ENCODE measurements at places on chromosomes 3 and 15. TPM values are rescaled to one million over a fixed set of nuclear protein-coding genes. Genes with fewer than 3 reads are reported as not detected.

The UTS2B gene
- not detected for total RNA-seq

The ARIH1 gene
- total RNA-seq: 33.3 TPM

The LAMB2 gene
- 689 TPM for total RNA-seq

The CFAP91 gene
- total RNA-seq: not detected

The OR5K2 gene
- total RNA-seq: not detected

The MESD gene
- 13.3 TPM for total RNA-seq

The SPATA12 gene
- 0.52 TPM for total RNA-seq

The GPR62 gene
- under 0.01 TPM for total RNA-seq

The STAC gene
- 0.52 TPM for total RNA-seq

The GNAT1 gene
- not detected for total RNA-seq

The SLTM gene
- total RNA-seq: 71.0 TPM

The MYZAP gene
- total RNA-seq: 81.3 TPM

The NTRK3 gene
- not detected for total RNA-seq

The CLDN18 gene
- total RNA-seq: not detected

The AADACL2 gene
- total RNA-seq: not detected

All from dermis lymphatic vessel endothelial cell (primary cell).